Thoracic aorta (tissue), 2 donors: ENCODE measurements at places on chromosomes 4 and X. TPM values are rescaled to one million over a fixed set of nuclear protein-coding genes. Genes with fewer than 3 reads are reported as not detected.
A peak's percentile ranks its signal among the peaks of the same experiment; 100 is the strongest.

The HPSE gene
- 6.1 TPM for total RNA-seq

DNA sequence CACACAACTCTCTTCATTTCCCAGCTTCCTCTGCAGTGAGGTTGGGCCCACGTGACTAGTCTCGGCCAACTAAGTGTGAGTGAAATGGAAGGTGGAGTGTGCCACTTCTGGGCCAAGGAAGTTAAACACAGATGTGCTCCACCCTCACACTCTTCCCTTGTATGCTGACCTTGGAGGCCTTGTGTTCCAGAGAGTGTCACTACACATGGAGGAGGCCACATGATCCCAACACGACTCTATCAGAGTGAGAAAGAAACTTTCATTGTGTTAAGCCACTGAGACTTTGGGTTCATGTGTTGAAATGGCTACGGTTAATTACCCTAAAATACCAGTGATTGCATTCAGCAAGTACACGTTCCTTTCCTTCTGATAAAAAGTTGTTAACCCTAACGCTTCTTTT lies 55.1 kb downstream of the TBC1D9 start:
- H3K27me3 ChIP-seq = no peaks in the 10 kb centered on the region
- H3K27ac ChIP-seq = no peak overlapping the region
- H3K4me3 ChIP-seq = no peak overlapping the region
- H3K4me1 ChIP-seq = peaks cover 21% of the 10 kb centered on the region

The WDFY3 gene
- 140 TPM for total RNA-seq

DNA sequence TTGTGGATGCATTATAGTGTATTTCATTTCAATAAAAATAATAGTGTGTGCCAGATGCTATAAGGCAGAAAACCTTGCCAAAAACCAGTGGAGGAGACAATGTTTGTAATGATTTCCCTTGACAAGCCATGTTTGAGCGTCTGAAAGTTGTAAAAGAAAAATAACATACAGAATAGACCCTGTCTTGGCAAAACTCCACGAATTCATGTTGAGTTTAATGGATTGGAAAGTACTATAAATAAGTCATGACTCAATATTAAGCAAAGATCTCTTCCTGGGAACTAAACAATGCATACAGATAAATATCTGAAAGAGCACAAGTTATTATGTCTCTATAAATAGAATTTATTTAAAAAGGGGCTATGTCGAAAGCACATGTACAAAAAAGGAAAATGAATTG lies 543.5 kb downstream of the GABRG1 start:
- no peak for DNase-seq
- no peak overlapping the region for H3K4me3 ChIP-seq
- H3K4me1 ChIP-seq = no peaks in the 10 kb centered on the region
- H3K27me3 ChIP-seq = no peaks in the 10 kb centered on the region
- H3K27ac ChIP-seq = no peak overlapping the region

DNA sequence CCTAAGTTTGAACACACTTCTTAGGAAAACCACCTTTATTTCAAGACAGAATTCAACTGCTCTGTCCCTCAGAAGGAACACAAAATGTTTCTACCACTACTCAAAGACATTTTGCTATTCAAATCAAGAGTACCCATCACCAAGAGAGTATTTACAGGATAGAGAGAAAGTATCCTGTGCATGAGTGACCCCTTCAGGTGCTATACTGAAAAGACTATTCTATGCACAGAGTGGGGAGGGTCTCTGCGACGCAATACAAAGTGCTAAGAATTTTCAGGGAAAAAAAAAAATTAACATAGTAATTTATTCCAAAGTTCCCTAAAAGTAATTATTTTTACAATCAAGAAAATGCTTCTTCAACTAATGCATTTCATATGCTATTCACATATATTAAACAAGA lies 346.4 kb upstream of the FAM241A start:
- H3K27ac ChIP-seq = no peak overlapping the region
- H3K4me1 ChIP-seq = no peaks in the 10 kb centered on the region
- DNase-seq = no peak
- H3K4me3 ChIP-seq = no peak overlapping the region
- H3K27me3 ChIP-seq = no peaks in the 10 kb centered on the region

- no peak overlapping the region for H3K4me3 ChIP-seq
- H3K36me3 ChIP-seq = no peaks in the 10 kb centered on the region
- no peaks in the 10 kb centered on the region for H3K27me3 ChIP-seq
Observed at GRCh38 chrX:23008431-23009099, 8.8 kb downstream of the DDX53 start.

The TLR10 gene
- 0.81 TPM for total RNA-seq

DNA sequence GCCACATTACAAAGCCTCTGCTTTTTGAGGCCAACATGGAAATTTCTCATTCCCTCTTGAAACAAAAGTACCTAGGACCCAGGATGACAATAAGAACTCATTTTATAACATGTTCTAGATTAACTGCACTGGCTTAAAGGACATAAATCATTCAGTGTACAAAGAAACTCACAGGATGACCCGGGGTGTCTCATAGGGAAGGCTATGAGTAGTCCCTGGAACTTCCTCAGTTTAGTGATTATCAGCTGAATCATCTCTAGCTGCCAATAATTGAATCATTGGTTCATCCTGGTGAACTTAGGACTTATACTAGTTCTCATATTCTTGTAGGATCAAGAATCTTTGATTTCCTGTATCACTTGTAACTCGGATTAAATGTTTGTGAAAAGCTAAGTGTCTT lies 95.8 kb upstream of the WDR1 start:
- H3K27ac ChIP-seq = no peak overlapping the region
- no peaks in the 10 kb centered on the region for H3K4me1 ChIP-seq
- no peak overlapping the region for H3K4me3 ChIP-seq
- no peaks in the 10 kb centered on the region for H3K36me3 ChIP-seq
- DNase-seq = no peak
- H3K27me3 ChIP-seq = no peaks in the 10 kb centered on the region

The CSAG1 gene
- not detected for total RNA-seq

DNA sequence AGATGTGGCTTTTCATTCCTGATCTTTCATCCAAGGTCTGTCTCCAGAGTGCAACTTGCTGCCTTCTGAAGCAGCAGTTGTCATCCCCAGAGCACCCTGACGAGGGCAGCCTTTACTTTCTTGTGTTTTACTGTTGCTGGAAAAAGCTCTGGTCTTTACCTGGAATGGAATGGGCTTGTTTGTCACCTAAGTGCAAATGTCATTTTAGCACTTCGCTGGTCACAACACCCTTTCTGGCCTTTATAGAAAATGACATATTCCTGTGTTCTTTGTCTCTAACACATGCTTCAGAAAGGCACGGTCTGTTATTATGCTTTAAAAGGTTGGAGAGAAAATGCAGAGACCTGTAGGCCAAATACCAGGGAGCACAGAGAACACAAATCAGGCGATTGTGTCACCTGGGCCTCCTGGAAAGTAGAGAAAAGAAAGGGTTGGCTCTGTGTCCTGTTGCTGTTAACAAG lies 332.7 kb upstream of the IGFBP7 start:
- H3K27ac ChIP-seq = no peak overlapping the region
- H3K4me3 ChIP-seq = no peak overlapping the region
- no peaks in the 10 kb centered on the region for H3K36me3 ChIP-seq

The OTUD6A gene
- total RNA-seq = not detected

DNA sequence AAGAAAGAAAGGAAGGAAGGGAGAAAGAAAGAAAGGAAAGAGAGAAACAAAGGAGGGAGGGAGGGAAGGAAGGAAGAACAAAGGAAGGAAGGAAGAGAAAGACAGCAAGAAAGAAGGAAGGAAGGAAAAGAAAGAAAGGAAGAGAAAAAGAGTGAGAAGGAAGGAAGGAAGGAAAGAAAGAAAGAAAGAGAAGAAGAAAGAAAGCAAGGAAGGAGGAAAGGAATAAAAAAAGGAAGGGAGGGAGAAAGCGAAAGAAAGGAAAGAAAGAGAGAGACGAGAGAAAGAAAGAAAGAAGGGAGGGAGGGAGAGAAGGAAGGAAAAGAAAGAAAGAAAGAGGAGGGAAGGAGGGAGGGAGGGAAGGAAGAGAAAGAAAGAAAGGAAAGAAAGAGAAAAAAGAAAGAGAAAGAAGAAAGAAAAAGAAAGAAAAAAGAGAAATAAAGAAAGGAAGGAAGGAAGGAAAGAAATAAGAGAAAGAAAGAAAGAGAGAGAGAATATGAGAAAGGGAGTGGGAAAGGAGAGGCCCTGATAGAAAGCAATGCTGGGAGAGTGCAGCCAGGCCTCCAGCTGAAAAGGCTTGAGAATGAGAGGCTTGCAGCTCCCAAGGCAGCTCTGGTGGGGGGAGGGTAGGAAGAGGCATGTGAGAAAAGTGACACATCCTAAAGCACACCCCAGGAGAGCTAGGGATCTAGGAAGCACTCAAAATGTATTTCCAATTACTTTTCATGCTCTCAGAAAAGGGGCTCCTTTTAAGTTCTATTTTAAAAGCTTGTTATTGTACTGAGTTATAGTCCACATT lies 134.0 kb upstream of the ZIC3 start:
- H3K4me1 ChIP-seq = peaks cover 7% of the 10 kb centered on the region
- no peaks in the 10 kb centered on the region for H3K27me3 ChIP-seq
- H3K4me3 ChIP-seq = no peak overlapping the region
- no peak for DNase-seq
- no peaks in the 10 kb centered on the region for H3K36me3 ChIP-seq

The VEGFC gene
- 5.1 TPM for total RNA-seq

The AWAT2 gene
- total RNA-seq = not detected

GRCh38 chrX:48468247-48468671 lies 1.8 kb downstream of the SLC38A5 start:
- H3K27me3 ChIP-seq = no peaks in the 10 kb centered on the region
- peak overlapping the region; percentile 67 for H3K4me3 ChIP-seq
- no peaks in the 10 kb centered on the region for H3K4me1 ChIP-seq
- H3K27ac ChIP-seq = no peak overlapping the region
- DNase-seq = no peak
- no peaks in the 10 kb centered on the region for H3K36me3 ChIP-seq

DNA sequence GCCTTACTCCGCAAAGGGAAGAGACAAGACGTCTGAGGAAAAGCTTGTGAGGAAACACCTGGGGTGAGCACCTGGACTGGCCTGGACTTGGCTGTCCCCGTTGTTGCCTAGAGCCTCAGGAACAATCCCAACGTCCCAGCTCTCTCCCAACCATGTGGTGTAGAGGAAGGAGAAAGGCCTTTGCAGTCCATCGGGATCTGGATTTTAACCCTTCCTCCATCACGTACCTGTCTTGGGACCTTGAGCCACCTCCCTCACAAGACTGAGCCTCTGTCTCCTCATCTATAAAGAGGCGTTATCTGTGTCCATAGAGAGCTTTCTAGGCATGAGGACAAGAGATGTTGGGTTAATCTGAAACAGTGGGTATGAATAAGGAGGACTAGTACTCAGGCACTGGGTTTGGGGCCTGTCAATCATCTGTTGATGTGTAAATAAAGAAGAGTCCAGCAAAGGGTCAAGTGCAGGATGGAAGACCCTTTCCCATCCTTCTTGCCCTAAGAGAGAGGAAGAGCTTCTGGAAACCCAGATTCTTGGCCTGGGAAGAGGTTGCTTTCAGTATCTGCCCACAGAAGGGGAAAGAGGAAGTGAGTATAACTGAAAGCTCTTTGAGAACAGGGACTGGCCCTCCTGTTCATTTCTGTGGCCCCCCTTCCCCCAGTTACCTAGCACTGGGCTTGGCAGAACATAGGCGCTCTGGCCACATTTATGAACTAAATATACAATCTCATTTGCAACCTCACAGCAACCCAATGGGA lies 137.1 kb downstream of the PJA1 start:
- no peak overlapping the region for H3K27ac ChIP-seq
- no peak overlapping the region for H3K4me3 ChIP-seq
- H3K27me3 ChIP-seq = no peaks in the 10 kb centered on the region
- DNase-seq = no peak
- H3K4me1 ChIP-seq = peaks cover 7% of the 10 kb centered on the region

The CPLX1 gene
- total RNA-seq = 0.85 TPM

DNA sequence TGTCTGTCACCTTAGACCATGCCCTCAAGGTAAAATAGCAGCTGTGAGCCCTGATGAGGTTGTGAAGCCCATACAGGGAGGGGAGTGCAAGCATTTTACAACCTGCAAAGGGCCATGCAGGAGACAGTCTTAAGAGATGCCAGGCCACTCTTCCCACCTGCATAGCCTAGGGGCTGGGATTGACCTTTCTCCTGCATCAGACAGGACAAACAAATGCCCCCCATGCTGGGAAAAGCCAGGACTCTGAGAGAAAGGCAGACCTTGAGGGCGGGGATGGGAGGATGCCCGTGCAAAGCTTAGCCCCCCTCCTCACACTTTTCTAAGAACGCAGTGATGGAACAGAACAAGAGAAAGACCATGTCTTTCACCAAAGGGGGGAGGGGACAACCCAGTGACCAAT lies 137.9 kb upstream of the MAMLD1 start:
- DNase-seq = no peak
- H3K4me3 ChIP-seq = no peak overlapping the region
- H3K27me3 ChIP-seq = no peaks in the 10 kb centered on the region
- H3K4me1 ChIP-seq = no peaks in the 10 kb centered on the region
- H3K36me3 ChIP-seq = no peaks in the 10 kb centered on the region
- H3K27ac ChIP-seq = no peak overlapping the region

DNA sequence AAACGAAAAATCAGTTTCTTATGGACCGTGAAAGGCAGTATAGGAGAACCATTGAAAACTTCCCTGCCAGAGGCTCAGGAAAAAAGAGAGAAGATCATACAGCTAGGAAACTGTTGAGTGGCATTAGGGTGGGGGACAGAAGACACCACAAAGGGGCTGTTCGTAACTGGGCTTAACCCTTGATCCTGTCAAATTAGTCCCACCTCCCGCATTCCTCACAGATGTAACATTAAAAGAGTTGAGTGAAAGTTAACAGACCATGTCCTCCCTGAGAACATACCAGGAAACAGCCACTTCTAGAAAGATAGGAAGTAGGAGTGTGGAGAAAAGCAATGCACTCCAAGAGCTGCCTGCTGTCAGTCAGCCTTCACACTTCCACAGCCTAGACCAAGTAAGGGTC lies 8.7 kb downstream of the SHROOM4 start:
- no peaks in the 10 kb centered on the region for H3K36me3 ChIP-seq
- DNase-seq = no peak
- H3K4me1 ChIP-seq = no peaks in the 10 kb centered on the region

DNA sequence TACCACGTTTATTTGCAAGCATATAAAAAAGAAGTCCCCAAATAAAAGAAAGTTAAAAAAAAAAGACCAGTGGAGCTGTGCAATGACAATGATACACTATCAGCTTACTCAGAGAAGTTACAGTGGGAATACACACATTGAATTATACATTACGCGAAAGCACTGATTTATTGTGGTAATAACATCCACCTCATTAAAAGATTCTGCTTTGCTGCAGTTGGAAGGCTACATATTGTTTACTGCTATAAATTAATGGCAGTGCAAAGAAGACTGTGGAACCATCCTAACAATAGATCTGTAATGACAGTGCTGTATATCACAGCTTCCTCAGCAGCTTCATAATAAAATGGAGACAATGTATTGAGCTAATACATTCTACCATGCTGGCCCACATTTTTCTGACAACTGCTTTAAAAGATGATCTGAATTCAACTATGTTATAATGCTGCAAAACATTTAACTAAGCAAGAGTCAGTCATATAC lies 142.5 kb upstream of the MAB21L2 start:
- H3K27me3 ChIP-seq = no peaks in the 10 kb centered on the region
- H3K27ac ChIP-seq = no peak overlapping the region
- no peaks in the 10 kb centered on the region for H3K36me3 ChIP-seq

The FAAH2 gene
- total RNA-seq = 1.2 TPM

GRCh38 chrX:123647244-123647643 lies 85.6 kb downstream of the THOC2 start:
- no peaks in the 10 kb centered on the region for H3K36me3 ChIP-seq
- no peaks in the 10 kb centered on the region for H3K4me1 ChIP-seq
- H3K27ac ChIP-seq = no peak overlapping the region
- H3K27me3 ChIP-seq = no peaks in the 10 kb centered on the region
- DNase-seq = no peak

The POLN gene
- total RNA-seq = 3.2 TPM

The SMARCA1 gene
- total RNA-seq = 34.0 TPM
